Pulmonary artery endothelial cell (primary cell): ENCODE measurements at places on chromosomes 12 and 14. TPM values are rescaled to one million over a fixed set of nuclear protein-coding genes. Genes with fewer than 3 reads are reported as not detected.
A peak's percentile ranks its signal among the peaks of the same experiment; 100 is the strongest.

The CIDEB gene
- 1.1 and 2.8 TPM in 2 replicates for total RNA-seq

The TC2N gene
- 0.07 TPM in 1 of 2 replicates, not detected in the other for total RNA-seq

The CCDC177 gene
- not detected in 2 replicates for total RNA-seq

The EIF2S3B gene
- total RNA-seq = 1.4 and 2.6 TPM in 2 replicates

The TPPP2 gene
- total RNA-seq = not detected in 2 replicates

The IL31 gene
- total RNA-seq = not detected in 2 replicates

The RAPGEF3 gene
- total RNA-seq = 17.0 and 35.8 TPM in 2 replicates

The ALX1 gene
- total RNA-seq = not detected in 2 replicates

DNA sequence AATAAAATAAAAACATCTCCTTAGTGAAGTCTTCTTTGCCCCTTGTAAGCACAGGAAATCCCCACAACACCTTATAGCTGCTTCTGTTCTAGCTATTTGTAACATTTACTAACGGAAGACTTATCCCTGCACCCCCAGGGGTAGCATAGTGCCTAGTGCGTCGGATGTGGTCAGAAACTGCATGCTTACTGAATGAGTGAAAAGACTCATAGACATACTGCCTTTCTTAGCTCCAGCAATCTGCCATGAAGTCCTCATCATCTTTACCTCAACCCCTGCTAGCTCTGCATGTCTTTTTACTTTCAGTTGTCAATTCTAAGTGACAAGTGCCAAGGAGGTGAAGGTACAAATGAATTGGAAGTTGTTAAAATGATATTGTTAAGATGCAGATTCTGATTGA is 12.9 kb downstream of the RIOX1 start:
- no peak for DNase-seq

GRCh38 chr12:75011120-75011519 is 198.5 kb downstream of the KCNC2 start:
- no peak for DNase-seq

GRCh38 chr14:38143170-38143569 is 64.5 kb upstream of the SSTR1 start:
- DNase-seq = no peak

GRCh38 chr12:40063414-40063813 is 42.5 kb downstream of the SLC2A13 start:
- no peak for DNase-seq

DNA sequence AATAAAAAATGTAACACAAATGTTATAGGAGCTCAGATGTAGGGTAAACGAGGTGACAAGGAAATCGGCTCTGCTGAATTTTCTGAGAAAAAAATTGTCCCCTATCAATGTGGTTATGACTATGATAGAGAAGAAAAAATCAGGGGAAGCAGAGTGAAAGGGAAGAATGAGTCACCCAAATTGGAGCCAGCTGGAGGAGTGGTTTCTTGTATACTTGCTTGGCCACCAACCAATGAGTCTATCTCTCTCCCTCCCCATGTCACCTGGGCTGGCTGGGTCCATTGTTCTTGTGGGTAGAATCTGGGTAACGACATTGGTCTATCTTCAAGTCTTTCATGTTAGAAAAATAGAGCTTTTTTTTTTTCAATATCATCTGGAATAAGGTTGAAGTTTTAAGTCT is 196.6 kb upstream of the FLRT2 start:
- DNase-seq = peak; percentile 15

GRCh38 chr12:8677362-8677761 is 14.7 kb upstream of the MFAP5 start:
- no peak for DNase-seq

- no peak for DNase-seq
Observed at GRCh38 chr14:23151342-23151741, 32.1 kb downstream of the SLC7A8 start.

DNA sequence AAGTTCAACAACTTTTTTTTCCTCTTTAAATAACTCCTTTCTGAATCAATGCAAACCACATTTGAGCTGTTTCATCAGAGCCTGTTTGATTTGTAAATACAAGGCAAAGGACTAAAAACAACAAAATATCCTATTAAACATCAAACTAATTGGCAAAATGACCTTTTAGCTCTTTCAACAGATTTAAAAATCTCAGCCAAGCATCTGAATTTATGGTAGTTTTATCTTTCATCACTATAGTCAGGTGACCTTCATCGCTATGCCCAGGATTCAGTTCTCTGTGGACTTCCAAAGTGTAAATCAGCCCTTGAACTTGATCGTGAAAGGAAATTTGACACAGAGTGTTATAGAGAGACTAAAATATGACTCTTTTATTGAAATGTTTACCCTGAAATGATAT is 1554.5 kb upstream of the FLRT2 start:
- DNase-seq = no peak

DNA sequence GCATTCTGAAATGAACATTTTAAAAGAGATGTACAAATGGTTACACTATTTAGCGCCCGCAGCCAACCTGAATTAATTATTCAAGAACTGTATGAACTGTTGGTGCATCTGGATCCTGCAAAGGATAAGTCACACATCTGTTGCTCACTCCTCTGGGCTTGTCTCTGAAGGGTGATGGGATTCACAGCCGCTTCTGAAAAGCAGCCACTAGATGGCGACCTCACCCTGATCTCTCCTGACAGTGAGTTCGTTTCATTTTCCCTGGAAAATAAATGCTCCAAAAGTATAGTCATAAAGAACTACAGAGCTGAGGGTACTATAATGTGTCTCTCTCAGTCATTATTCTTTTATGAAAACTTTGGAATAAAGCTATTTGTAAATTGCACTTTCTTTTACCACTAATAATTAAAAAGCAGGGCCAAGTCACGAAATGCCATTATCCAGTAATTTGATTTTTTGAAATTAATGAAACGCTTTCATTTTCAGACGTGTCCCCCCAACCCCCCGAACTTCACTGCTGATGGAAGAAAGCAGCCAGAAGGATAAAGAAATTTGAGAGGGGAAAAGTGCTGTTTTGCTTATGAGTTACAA is 789.6 kb downstream of the NRXN3 start:
- peak; percentile 57 for DNase-seq

GRCh38 chr12:5944688-5945070 is 380 bp downstream of the ANO2 start:
- DNase-seq = no peak

GRCh38 chr14:69693145-69693544 is 73.8 kb upstream of the SRSF5 start:
- no peak for DNase-seq

DNA sequence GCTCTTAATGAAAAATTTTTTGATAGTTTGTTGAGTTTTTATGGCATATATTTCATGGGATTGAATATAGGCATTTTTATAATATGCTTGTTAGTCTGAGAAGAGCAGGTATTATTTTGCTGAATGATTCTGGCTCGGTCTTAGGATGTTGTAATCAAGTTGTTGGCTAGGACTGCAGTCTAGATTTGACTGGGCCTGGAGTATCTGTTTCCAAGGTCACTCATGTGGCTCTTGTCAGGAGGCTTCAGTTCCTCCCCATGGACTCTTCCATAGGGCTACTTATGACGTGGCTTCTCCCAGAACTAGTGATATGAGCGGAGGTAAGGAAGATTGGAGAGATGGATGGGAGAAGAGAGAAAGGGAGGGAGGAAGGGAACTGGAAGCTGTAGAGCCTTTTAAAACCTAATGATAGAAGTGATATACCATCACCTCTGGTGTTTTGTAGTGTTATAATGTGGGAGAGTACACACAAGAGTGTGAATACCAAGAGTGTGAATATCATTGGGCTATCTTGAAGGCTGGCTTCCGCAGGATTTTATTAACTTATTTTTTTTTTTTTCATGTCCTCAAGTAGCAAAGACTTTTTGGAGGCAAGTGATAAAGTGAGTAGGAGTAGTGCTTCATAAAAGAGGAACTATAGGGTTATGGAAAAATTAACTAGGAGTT is 4.4 kb downstream of the MNAT1 start:
- DNase-seq = no peak

DNA sequence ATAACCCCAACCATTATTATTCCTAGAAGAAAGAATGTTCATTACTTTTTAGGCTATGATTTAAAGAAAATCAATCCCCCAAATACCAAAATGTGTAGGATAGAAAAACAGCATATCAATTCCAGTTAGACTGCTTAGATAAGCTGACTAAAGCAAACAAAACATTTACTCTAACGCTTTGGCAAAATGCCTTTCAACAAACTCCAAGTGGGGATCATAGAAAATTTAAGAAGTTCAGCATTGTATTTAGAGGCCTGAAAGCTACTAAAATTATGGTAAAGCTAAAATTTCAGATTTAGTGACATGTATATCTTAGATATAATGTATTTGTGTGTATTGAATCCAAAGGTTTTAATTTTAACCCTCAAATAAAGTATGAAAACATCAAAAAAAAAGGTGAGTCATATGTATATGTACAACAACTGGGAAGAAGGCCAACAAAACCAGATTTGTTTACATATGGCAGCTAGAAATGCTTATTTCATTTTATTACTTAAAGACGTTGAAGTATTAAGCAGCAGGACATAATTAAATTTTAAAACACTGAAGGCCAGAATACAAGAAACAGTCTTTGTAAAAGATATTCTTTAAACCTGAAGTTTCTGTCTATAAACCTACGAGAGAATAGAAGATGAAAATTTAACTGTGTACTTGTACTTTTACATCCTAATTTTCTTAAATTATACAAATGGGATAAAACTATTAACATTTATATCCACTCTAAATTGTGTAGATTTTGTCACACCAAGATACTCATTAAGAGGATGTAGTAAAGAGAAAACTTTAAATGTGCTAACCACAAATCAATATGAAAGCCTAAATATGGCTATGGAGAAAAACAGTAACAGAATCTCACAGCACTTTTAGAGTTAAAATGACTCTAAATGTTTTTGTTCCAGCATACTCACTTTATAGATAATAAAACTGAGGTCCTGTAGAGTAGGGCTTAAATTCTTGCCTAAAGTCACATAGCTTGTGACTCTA is 71.4 kb downstream of the SLC41A2 start:
- peak; percentile 26 for DNase-seq

GRCh38 chr12:4871514-4871913 is 38.2 kb upstream of the KCNA1 start:
- DNase-seq = no peak

- DNase-seq = no peak
Observed at GRCh38 chr12:91566328-91567099, 383.9 kb upstream of the DCN start.

DNA sequence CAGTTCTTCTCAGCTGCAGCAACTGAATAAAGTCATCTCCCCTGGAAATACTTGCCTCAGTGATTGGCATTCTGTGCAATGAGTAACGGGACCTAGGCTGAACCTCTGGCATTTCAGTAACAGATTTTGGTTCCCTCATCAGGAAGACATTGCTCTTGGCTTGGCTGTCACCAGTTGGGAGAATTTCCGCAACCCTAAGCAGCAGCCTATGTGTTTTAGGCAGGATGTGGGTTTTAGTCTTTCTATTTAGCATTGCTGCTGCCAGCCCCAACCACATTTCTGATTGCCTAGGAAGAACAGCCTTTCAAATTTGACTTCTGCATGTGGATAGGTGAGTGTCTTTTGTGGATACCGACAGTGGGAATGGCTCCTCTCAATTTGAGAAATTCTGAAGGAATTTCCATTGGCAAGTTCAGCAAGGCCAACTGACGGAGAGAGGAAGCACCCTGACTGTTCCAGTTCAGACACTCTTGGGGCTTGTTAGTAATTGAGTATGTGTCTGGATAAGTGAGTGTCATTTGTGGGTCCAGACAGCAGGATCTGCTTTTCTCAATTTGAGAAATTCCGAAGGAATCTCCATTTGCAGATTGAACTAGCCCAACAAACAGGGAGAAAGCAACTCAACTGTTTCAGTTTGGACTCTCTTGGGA is 19.0 kb upstream of the CLEC2A start:
- no peak for DNase-seq

- no peak for DNase-seq
Observed at GRCh38 chr14:32491416-32492016, 162.4 kb downstream of the AKAP6 start.

- DNase-seq = no peak
Observed at GRCh38 chr14:58836303-58836974, 198.7 kb downstream of the DACT1 start.

DNA sequence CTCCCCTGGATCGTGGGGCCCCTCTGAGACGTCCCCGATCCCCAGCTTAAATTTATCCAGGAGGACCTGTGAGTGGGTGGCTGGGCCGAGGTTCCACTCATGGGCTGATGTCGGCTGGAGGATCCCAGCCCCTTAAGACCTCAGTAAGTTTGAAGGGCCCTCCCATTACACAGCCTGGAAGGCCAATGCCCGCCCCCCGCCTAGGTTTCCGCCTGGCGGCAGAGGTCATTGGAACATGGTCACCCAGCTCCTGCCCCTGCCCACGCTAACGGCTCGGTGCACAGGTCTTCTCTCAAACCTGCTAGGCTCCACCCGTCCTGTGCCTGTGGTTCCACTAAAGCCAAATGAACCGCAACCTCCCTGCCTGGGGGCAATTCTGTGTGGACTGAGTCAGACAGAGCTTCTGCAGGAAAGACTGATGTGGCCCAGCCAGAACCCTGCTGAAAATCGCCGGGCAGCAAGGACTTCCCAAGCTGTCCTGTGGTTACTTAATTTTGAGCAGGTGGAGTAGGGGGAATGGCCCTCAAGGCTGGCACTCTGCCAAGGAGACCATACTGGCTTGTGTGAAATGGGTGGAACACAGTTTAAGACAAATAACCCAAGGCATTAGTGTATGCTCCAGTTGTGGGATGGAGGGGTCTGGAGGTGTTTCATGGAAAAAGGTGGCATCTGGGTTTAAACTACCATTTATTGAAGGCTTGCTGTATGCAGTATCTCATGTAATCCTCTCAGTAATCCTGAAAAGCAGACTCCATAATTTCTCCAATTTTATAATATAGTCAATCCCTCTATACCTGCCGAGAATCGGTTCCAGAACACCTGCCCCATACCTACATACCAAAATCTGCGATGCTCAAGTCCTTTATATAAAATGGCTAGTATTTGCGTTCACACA is 903 bp upstream of the NT5DC3 start:
- no peak for DNase-seq

DNA sequence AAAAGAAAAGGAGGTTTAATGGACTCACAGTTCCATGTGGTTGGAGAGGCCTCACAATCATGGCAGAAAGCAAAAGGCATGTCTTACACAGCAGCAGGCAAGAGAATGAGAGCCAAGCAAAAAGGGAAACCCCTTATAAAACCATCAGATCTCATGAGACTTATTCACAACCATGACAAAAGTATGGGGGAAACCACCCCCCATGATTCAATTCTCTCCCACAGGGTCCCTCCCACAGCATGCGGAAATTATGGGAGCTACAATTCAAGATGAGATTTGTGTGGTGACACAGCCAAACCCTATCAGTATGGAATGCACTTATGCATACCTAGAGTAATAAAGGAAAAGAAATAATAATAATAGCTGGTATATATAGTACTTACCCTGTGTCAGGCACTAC is 4.5 kb upstream of the GLIPR1 start:
- no peak for DNase-seq
